ENCODE measurements at places on chromosomes 6 and 20.

GRCh38 chr6:16690608-16691142 is 70.6 kb downstream of the ATXN1 start:
- no peak for DNase-seq

DNA sequence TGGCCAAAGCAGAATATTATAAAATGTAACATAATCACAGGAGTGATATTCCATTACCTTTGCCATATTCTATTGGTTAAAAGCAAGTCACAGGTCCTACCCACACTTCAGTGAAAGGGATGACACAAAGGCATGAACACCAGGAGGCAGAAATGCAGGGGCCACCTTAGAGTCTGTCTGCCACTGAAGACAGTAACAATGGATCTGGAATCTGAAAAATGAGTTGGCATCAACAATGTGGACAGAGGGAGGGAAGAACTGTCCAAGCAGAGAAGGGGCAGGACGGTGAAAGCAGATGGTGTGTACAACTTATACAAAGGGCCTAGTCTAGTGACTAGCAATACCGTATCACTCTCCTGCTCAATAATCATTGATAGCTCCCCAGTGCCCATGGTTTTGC is 6.6 kb upstream of the LPIN3 start:
- DNase-seq = no peak

- DNase-seq = no peak
Observed at GRCh38 chr6:130672153-130672552, 155.1 kb upstream of the SMLR1 start.

GRCh38 chr6:136950436-136951126 is 28.5 kb downstream of the SLC35D3 start:
- no peak for DNase-seq

DNA sequence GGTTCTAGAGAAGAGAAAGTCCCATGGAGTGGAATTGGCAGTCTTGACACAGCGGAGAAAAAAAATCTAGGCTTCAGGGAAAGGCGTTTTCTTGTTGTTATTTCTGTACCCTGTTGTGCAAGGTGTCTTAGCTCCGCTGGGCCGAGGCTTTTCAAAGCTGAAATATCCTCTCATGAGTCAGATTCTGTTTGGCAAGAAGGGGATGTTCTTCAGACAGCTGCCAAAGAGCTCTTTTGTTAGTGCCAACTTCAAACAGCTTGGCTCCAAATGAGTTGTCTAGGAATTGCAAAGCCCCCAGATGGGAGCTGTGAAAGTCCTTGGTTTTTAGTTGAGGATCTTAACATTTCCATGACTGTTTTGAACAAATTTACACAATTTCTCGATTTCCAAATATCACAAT is 45.6 kb downstream of the LRRN4 start:
- DNase-seq = peak; percentile 96

Measured in suppressor macrophage treated with lipopolysaccharide for 1 hour (primary cell).